ENCODE measurements at places on chromosomes 3 and 15.

DNA sequence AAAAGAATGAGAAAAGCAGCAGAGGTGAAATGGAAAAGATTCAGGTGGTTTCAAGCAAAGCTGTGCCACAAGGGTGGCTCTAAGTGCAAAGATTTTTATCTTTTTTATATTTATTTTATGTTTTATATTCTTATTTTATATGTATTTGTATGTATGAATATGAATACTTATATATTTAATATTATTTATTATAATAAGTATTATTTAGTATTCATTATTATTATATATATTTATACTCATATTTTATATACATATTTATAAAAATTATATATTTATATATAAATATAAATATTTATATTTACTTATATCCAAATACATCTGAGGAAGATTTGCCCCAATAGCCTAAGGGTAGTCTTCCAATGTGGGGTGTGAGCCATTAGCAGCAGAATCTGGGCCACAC is 1002.0 kb downstream of the CADM2 start:
- DNase-seq = no peak

DNA sequence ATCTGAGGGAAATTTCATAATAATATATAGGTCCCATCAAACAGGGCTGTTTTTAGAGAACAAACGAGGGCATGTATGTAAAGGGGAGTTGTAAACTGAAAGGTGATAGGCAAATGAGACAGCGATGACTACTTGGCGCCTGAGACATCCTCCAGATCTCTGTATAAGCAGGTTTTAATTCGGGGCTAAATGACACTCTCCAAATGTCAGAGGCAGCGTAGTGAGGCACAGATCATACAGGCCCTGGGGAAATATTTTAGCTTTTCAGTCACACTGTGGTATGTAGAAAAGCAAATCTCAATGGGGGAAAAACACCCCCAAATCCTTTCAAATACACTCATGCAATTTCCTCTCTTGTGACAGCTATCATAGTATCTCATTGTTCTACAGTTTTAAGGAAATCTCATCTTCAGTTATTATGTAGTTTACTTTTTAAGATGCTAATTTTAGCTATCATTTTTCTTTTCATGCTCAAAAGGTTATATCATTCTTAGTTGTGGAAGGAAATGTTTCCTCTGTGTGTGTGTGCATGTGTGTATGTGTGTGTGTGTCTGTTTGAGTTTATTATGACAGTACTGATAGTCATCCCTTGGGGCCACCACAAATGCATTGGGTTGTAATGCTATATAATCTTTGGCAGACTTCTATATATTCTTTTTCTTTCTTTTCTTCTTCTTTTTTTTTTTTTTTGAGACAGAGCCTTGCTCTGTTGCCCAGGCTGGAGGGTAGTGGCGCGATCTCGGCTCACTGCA is 1.1 kb downstream of the TPRG1 start:
- no peak for DNase-seq

- no peak for DNase-seq
Measured at GRCh38 chr3:184543843-184544512, 17.6 kb upstream of the EPHB3 start.

DNA sequence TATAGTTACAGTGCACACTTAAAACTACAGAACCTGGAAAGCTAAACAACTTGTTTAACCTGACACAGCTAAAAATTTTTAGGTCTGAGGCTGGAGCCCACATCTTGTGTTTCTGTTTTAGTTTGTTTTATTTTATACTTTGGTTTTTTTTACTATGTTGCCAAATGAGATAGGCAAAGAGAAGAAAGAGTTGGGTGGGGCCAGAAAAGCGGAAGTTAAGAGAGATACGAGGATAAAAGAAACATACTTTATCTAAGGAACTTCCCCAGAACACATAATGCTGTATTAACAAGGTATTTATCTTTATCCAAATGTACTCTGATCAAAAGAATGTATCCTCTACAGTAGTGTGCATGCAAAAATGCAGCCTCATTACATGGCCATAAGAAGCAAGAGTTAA is 1145.7 kb downstream of the EPHA3 start:
- DNase-seq = no peak

DNA sequence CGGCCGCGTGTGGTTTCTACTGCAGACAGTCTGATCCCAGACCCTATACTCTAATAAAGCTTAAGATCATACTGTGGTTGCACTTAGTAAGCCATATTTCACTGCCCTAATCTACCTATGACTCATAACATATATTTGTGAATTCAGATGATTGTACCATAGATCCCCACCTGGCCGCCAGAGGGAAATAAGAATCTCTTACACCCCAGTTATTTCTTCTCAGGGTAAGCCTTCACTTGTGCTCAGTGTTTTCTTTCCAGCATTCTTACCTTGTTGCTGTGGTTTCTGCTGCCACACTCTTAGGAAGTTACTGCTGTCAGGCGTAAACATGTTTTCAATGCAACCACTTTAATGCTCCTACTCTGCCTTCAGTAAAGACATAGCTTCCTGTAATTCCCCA is 105.9 kb downstream of the B3GALNT1 start:
- no peak for DNase-seq

DNA sequence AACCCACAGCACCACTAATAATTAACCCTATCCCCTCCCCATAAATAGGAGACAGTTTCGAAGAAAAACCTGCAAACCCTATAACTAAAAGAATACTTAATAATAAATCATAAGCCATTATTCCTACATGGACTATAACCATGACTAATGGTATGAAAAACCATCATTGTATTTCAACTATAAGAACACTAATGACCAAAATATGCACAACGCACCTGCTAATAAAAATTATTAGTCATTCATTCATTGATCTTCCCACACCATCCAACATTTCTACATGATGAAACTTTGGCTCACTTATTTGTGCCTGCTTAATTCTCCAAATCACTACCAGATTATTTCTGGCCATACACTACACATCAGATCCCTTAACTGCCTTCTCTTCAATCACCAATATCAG is 16.6 kb downstream of the AQP9 start:
- DNase-seq = no peak

DNA sequence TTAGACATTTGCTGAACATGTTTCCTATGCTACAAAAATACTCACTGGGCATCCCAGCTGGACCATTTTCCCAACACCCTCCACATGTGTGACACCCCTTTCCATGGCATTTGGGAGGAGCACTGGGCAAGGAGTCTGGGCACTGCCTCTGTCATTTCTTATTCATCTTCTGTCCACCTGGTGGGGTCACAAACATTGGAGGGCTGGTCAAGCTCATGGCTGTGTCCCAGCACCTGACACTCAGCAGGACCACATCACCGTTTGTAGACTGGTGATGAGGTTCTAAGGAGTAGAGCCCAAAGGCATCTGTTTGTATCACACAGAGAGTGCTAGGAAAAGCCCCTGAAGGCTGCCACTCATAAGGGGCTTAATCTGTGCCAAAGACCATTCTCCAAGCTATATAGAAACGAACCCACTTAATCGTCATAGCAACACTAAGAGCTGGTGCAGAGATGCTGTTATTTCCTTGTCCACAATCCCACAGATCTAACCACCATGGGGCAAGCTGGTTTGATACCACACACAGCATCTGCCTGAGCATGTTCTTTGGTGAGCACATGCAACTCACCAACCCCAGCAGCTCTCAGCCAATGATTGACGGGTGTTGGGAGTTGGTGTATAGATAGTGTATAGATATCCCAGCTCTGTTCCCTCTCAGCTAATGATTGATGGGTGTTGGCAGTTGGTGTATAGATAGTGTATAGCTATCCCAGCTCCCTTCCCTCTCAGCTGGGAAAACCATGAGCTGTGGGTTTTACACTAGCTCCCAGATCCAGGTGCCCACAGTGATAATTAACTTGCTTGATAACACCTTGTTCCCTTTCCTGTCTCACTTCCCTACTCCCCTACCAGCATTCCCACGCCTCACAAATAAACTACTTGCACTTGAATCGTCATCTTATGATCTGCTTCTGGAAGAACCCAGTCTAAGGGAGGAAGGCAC is 42.7 kb upstream of the ATP2B2 start:
- no peak for DNase-seq

DNA sequence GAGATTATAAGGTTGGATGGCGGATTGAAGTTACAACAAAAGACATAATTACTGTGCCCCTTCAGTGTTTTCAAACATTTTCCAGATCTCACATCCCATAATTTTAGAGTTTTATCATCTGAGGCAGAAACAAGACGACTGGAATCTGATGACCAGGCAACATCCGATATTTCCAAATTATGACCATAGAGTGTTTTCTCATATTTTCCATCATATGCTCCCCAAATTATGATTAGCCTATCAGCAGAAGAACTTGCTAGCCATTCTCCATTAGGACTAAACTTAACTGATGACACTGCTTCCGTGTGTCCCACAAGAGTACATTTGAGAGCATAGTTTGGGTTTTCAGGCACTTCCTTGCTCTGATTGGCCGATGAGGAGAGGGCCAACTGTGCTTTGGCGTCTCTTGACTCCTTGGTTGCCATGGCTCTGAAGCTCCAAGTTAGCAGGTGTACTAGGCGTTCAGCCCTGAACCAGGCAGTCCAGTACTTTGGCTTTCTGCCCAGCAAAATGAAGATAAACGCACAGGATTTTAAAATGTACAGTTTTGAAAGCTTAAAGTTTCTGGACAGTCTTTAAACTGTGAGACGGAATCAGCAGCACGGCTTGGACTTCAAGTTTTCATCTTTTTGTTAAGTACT is 638 bp downstream of the WDR5B start:
- peak; percentile 25 for DNase-seq

- no peak for DNase-seq
Measured at GRCh38 chr3:114903213-114903612, 243.9 kb downstream of the ZBTB20 start.

DNA sequence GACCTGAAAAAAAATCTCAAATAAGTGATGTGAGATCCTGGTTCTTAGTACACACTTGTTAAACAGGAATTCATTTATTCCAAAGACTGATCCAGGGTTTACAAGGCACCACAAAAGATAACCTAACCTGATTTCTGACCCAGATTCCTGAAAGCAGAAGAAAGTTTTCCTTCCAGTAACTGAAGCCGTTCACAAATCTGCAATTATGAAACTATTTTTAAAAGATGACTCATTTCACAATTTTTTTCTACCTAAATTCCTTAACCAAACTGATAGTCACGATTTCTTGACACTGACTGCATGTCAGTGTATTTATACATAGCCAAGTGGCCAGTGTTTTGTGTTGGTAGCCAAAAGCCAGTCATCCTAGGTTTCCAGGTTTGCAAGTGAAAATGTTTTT is 17.1 kb downstream of the SLC9A9 start:
- no peak for DNase-seq

GRCh38 chr3:32406486-32407408 is 15.1 kb downstream of the CMTM7 start:
- no peak for DNase-seq

GRCh38 chr3:150414258-150414657 is 6.2 kb downstream of the TSC22D2 start:
- no peak for DNase-seq

- no peak for DNase-seq
Measured at GRCh38 chr15:61041886-61042285, 187.2 kb downstream of the RORA start.

- no peak for DNase-seq
Measured at GRCh38 chr3:27577504-27577903, 93.3 kb upstream of the SLC4A7 start.

- no peak for DNase-seq
Measured at GRCh38 chr3:176562331-176562730, 635.0 kb downstream of the TBL1XR1 start.

DNA sequence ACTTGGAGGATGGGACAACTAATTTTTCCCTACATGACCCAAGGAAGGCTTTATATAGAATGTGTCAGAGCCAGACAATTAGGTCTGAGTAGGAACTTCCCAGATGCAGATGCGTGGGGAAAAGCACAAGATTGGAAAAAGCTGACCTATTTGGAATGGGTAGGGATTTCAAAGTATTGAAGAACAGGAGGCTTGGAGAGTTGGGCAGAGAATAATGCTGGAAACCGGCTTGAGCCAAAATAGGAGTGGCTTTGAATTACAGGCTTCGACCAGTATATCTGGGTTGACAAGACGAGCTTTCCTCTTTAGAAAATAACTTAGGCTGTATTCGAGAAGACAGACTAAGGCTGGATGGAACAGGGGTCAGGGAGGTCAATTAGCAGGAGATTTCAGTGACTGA is 181.1 kb downstream of the GBE1 start:
- DNase-seq = no peak

- DNase-seq = peak; percentile 99
Measured at GRCh38 chr3:110344897-110345767, 726.5 kb upstream of the NECTIN3 start.

- no peak for DNase-seq
Measured at GRCh38 chr15:34719695-34720094, 35.1 kb downstream of the GJD2 start.

- DNase-seq = no peak
Measured at GRCh38 chr3:196357905-196358304, 19.7 kb upstream of the TM4SF19 start.

GRCh38 chr3:176919836-176920765 is 277.2 kb downstream of the TBL1XR1 start:
- no peak for DNase-seq

GRCh38 chr3:138027821-138028220 is 17.9 kb downstream of the CLDN18 start:
- no peak for DNase-seq

GRCh38 chr3:25377042-25377441 is 51.0 kb upstream of the RARB start:
- no peak for DNase-seq

DNA sequence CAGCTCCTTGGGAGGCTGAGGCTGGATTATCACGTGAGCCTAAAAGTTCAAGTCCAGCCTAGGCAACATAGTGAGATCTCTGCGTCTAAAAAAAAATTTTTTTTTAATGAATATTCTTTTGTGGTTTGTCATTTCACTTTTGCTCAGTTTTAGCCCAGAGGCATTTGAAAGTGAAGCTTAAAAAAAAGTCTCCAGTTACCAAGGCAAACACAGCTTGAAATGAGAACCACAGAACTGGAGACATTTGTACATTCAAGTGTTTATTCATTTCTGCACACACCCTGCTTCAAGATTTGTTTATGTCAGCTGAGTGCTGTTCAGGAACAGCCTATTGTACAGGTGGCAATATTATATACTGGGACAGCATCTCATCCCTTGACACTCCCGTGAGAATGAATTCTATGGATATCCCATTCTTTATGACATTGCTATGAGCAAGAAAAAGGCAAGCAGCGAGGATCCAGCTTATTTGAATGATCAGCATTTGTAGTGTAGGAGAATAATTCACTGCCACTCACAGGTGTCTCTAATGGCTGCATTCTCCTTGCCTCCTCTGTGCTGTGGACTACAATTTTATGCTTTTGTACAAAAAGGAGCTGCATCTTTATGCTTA is 444.8 kb upstream of the GRM7 start:
- DNase-seq = no peak
